ENCODE measurements at places on chromosomes 7 and 10. TPM values are rescaled to one million over a fixed set of nuclear protein-coding genes. Genes with fewer than 3 reads are reported as not detected.

DNA sequence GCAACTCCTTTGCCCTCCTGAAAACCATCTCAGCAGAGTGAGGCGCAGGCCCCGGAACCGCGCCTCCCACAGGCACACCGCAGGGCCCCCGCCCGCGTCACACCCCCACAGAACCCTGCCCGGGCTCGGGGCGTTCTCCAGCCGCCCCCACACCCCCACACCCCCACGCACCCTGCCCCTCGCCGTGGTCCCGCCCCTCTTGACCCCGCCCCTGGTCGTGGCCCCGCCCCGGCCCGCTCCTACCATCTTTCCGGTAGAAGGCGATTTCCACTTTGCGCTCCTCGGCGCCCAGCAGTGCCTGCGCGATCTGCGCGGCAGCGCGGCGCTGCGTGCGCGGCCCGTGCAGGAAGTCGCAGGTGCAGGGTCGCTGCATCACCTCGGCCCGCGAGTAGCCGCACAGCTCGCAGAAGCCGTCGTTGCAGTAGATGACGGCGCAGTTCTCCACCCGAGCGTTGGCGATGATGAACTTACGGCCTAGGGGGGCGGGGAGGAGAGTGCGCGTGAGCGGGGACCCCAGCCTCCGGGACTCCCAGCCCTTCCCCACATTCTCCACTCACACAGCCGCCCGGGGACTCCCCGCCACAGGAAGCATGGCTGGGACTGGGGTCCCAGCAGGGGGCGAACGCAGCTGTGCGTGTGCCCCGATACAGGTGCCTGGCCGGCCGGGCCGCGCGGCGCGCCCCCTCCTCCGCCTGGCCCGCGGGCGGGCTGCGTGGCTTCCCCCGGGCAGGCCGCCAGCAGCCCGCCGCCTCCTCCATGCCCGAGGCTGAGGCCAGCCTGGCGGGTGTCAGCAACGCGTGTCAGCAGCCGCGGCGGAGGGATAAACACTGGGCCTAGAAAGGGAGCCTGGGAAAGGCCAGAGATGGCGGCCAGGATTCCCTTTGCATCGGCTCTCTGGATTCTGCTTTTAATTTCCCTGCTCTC lies 3.4 kb downstream of the KCNH2 start:
- H3K27me3 ChIP-seq: peaks cover 29% of the 10 kb centered on the region
- H3K4me1 ChIP-seq: peaks cover 24% of the 10 kb centered on the region
- peak overlapping the region; percentile 85 for H3K4me3 ChIP-seq
- peaks cover 4% of the 10 kb centered on the region for H3K36me3 ChIP-seq

DNA sequence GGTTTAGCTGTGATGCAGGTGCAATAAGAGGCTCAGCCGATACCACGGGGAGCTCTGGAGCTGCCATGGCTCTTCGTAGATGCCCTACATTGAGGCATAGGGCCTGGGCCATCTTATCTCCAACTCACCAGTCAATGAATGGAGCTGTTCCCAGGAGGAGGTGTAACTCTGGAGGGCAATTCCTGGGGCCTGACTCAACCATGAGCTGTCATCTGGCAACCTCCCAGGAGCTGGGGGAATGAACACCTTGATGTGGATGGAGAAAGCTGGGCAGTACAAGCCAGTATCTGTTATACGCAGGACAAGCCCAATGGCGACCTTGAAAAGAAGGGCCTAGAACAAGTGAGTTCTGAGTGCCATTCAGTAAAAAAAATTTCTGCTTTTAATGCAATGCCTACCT lies 224.0 kb upstream of the PLXDC2 start:
- DNase-seq: no peak
- no peaks in the 10 kb centered on the region for H3K4me1 ChIP-seq
- no peak overlapping the region for H3K4me3 ChIP-seq
- no peak overlapping the region for H3K27ac ChIP-seq

DNA sequence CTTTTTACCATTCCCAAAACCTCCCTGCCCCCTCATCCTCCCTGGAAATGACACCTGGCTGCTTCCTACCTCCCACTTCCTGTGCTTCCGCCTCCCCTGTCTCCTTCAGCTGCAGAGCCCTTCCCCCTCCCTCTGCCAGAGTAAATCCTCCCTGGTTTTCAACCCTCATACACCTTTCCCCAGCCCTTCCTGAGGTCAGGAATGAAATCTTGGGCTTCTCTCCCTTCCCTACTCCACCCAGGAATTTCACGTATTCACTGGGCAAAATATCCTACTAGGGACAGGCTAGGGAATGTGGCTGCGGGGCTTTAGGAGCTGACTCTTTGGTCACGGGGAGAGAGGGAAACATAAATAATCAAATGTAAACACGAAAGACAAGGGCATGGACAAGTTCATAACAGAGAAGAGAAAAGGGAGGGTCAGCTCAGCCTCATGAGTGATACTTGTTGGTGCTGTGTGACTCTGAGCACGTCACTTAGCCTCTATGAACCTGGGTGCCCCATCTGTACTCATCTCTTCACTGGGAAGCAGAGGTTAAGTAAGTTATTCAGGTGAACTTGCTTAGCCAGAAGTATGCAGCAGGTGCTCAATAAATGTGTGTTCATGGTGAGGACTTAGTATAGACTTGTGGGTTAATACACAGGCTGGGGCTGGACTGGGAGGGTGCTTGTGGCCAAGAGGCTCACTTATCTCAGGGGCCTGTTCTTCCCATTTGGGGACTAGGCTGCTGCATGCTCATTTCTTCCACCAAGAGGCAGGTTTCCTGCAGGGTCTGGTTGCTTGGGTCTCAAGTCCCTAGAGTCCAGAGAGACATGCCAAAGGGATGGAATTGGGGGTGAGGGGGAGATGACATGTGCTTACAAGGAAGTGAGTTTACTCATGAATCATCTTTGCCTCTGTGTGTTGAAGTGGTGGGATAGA lies 10.0 kb upstream of the DUSP5 start:
- H3K4me1 ChIP-seq: peaks cover 18% of the 10 kb centered on the region
- peak overlapping the region; percentile 10 for H3K27ac ChIP-seq
- H3K4me3 ChIP-seq: no peak overlapping the region

- H3K4me3 ChIP-seq: no peak overlapping the region
- H3K36me3 ChIP-seq: no peaks in the 10 kb centered on the region
- H3K4me1 ChIP-seq: no peaks in the 10 kb centered on the region
Measured at GRCh38 chr10:129853562-129853903, 110.5 kb downstream of the EBF3 start.

- no peaks in the 10 kb centered on the region for H3K27me3 ChIP-seq
- peaks cover 26% of the 10 kb centered on the region for H3K36me3 ChIP-seq
- peak within 1 kb of the TSS; percentile 90 for H3K27ac ChIP-seq
- H3K4me3 ChIP-seq: peak within 1 kb of the TSS; percentile 92
- peak; percentile 97 for DNase-seq
- H3K4me1 ChIP-seq: peaks cover 33% of the 10 kb centered on the region
Measured at GRCh38 chr10:73413528-73414229, at the start of gene ANXA7. Gene ANXA7, minus strand, starts transcription at chr10:73414058. Its CDS starts 13,202 bp downstream, at chr10:73400856.

The NPC1L1 gene
- not detected for total RNA-seq

- no peaks in the 10 kb centered on the region for H3K27me3 ChIP-seq
- H3K4me1 ChIP-seq: no peaks in the 10 kb centered on the region
- H3K27ac ChIP-seq: no peak overlapping the region
- H3K4me3 ChIP-seq: no peak overlapping the region
- DNase-seq: no peak
Measured at GRCh38 chr7:145644426-145645134, 472.0 kb upstream of the CNTNAP2 start.

GRCh38 chr7:43430411-43430810 lies 152.5 kb upstream of the STK17A start:
- no peaks in the 10 kb centered on the region for H3K36me3 ChIP-seq
- H3K4me3 ChIP-seq: no peak overlapping the region
- DNase-seq: no peak
- H3K27me3 ChIP-seq: no peaks in the 10 kb centered on the region
- peaks cover 3% of the 10 kb centered on the region for H3K4me1 ChIP-seq

The ENKUR gene
- total RNA-seq: not detected

- no peak overlapping the region for H3K4me3 ChIP-seq
- H3K27ac ChIP-seq: no peak overlapping the region
- DNase-seq: no peak
- peaks cover 2% of the 10 kb centered on the region for H3K4me1 ChIP-seq
- no peaks in the 10 kb centered on the region for H3K36me3 ChIP-seq
Measured at GRCh38 chr10:119005362-119006043, 24.0 kb upstream of the NANOS1 start.

DNA sequence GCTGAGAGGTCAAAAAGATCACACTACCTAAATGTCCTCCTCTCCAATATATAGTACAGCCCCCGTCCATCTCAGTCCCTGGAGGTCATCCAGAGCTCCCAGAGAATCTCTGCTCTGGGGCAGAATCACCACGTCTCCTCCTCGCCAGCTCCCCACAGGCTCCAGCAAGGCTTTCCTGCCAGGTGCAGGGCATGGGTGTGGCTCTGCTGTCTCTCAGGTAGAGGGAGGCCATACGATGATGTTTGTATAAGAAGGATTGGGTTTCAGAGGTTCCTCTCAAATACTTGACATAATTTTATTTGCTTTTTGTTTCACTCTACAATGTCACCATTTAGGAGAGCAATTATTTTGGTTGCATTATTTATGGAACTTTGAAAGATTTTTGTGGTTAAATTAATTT lies 98.3 kb upstream of the PRSS58 start:
- peaks cover 22% of the 10 kb centered on the region for H3K27me3 ChIP-seq
- H3K4me3 ChIP-seq: no peak overlapping the region
- no peaks in the 10 kb centered on the region for H3K36me3 ChIP-seq

GRCh38 chr7:38232502-38233366 lies 40.7 kb downstream of the TARP start:
- H3K4me3 ChIP-seq: peak overlapping the region; percentile 52
- peaks cover 52% of the 10 kb centered on the region for H3K4me1 ChIP-seq
- DNase-seq: peak; percentile 93

DNA sequence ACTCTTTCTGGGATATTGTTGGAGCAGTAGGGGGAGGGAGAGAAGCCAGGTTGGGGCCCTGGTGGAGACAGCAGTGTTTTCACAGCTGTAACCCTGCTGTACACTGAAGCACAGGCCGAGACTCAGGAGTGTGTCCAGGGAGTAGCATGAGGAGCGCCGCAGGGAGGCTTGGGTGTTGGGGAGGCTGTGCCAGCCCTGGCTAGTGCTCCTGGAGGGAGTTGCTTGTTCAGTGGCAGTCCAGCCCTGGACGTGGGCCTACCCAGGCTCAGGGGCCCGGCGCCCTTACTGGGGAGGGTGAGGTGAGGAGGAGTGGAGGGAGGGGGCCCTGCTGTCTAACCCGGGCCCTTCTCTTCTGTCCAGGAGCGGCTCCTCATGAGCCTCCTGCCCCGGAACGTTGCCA lies 35.9 kb downstream of the ADCY1 start:
- H3K27ac ChIP-seq: no peak overlapping the region
- H3K36me3 ChIP-seq: no peaks in the 10 kb centered on the region
- DNase-seq: no peak
- H3K27me3 ChIP-seq: peaks cover 2% of the 10 kb centered on the region
- no peak overlapping the region for H3K4me3 ChIP-seq

DNA sequence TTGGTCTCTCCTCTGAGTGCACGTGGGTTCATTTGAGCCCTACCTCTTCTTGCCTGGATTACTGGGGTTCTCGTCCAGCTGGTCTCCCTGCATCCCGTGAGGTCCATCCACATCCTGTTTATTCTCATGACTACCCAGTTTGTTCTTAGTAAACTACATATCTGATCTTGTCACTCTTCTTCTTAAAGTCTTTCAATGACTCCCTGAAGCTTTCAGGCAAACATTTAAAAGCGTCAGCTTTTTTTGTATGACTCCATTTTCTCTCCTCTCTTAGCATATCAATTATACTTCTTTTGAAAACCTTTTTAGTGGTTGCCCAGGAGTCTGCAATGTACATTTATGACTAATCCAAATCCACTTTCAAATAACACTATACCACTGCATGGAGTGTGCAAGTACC lies 7.5 kb downstream of the SFXN2 start:
- no peak overlapping the region for H3K4me3 ChIP-seq
- H3K27ac ChIP-seq: peak overlapping the region; percentile 2
- peaks cover 23% of the 10 kb centered on the region for H3K4me1 ChIP-seq
- no peaks in the 10 kb centered on the region for H3K27me3 ChIP-seq
- peaks cover 41% of the 10 kb centered on the region for H3K36me3 ChIP-seq
- no peak for DNase-seq

The ERVW-1 gene
- not detected for total RNA-seq

- no peak for DNase-seq
- peaks cover 2% of the 10 kb centered on the region for H3K4me1 ChIP-seq
- H3K27me3 ChIP-seq: peaks cover 4% of the 10 kb centered on the region
- no peaks in the 10 kb centered on the region for H3K36me3 ChIP-seq
- H3K4me3 ChIP-seq: no peak overlapping the region
Measured at GRCh38 chr10:31261511-31262311, 57.3 kb upstream of the ZEB1 start.

- H3K4me1 ChIP-seq: no peaks in the 10 kb centered on the region
- H3K27ac ChIP-seq: no peak overlapping the region
- H3K36me3 ChIP-seq: no peaks in the 10 kb centered on the region
- H3K4me3 ChIP-seq: no peak overlapping the region
- DNase-seq: no peak
- H3K27me3 ChIP-seq: no peaks in the 10 kb centered on the region
Measured at GRCh38 chr10:77289027-77289501, 348.5 kb downstream of the KCNMA1 start.

DNA sequence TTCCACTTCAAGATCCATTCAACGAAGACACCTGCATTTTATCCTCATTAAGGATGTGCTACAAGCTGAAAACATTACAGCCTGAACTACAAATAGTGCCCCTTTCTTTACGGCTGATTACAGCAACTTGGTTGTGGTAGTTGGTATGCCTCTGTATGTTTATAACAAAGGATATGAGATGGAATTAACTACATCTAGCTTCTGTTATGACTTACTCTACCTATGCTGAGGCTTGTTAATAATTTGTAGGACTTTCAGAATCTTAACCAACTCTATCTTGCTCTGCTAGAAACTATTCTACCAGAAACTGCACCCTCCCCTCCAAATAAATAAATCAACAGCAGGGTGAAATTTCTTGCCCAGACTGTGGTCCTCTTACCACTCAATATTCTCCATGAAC lies 448.1 kb downstream of the GRM8 start:
- no peak overlapping the region for H3K27ac ChIP-seq
- H3K36me3 ChIP-seq: no peaks in the 10 kb centered on the region
- DNase-seq: no peak
- H3K4me1 ChIP-seq: no peaks in the 10 kb centered on the region
- no peak overlapping the region for H3K4me3 ChIP-seq

DNA sequence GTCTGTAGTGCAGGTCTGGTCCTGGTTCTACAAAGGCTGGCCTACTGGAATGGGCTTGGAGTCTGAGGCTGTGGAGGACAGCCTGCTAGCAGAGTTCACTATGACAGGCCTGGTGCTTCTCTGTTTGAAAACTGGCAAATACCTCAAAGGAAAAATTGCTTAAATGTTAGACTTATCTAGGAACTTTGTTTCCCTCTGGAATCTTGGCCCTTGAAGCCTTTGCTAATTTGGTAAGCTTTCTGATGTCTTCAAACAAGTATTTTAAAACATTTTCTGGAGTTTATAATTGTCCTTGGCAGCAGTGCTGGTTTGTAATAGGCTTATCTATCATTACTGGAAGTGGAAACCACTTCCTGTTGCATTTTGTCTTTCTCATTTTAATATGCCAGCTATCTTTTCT lies 139.7 kb downstream of the TMEM26 start:
- H3K36me3 ChIP-seq: no peaks in the 10 kb centered on the region
- peaks cover 13% of the 10 kb centered on the region for H3K27me3 ChIP-seq
- peaks cover 8% of the 10 kb centered on the region for H3K4me1 ChIP-seq
- DNase-seq: no peak

The CADPS2 gene
- total RNA-seq: not detected

- H3K4me1 ChIP-seq: peaks cover 3% of the 10 kb centered on the region
- H3K4me3 ChIP-seq: no peak overlapping the region
- H3K27ac ChIP-seq: no peak overlapping the region
- DNase-seq: no peak
Measured at GRCh38 chr10:133343558-133343957, 3.6 kb upstream of the PRAP1 start.

Data from activated CD4-positive, alpha-beta T cell treated with anti-CD3 and anti-CD28 coated beads, Interleukin-2, amount 10 ng/mL, durations not matched to agents 24 days and 14 days (primary cell).